Activated T-cell treated with anti-CD3 and anti-CD28 coated beads for 1 hour (primary cell): ENCODE measurements at places on chromosomes 5 and 9.

- DNase-seq: no peak
Observed at GRCh38 chr5:63081402-63081801, 502.8 kb downstream of the LRRC70 start.

GRCh38 chr5:139451176-139451575 lies 11.4 kb downstream of the ECSCR start:
- no peak for DNase-seq

DNA sequence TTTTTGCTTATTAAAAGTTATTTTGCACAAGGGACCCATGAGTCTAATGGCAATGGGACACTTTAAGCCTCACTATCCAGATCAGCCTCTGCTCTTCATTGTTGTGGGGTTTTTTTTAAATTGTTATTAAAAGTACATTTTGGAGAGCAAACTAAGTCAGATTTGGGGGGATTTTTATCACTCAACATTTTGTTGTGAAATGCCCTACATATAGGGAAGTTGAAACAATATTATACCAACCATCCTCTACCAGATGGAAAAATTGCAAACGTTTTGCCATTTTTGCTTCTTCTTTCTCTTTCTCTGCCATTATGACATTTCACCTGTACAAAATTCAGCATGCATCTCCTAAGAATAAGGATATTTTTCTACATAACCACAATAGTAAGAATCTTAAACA lies 75.3 kb downstream of the SLC1A3 start:
- DNase-seq: no peak

DNA sequence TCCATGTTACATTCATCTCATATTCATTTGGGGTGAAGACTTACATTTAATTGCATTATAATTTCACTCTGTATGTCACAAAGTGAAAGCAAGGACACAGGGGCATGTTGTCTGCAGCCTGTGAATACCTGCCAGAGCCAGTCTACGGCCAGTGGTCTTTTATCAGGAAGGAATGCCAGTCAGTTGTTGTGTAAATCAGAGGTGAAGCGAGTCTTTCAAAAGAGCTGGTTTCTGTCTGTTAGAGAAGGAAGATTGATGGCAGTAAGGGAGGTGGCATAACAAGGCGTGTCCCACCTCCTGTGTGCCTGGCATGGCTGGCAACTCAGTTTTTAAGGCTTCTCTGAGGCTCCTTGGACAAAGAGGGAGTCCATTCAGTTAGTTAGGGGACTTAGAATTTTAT lies 18.1 kb upstream of the SYK start:
- DNase-seq: no peak

- DNase-seq: no peak
Observed at GRCh38 chr5:56166671-56167385, 66.3 kb downstream of the ANKRD55 start.

DNA sequence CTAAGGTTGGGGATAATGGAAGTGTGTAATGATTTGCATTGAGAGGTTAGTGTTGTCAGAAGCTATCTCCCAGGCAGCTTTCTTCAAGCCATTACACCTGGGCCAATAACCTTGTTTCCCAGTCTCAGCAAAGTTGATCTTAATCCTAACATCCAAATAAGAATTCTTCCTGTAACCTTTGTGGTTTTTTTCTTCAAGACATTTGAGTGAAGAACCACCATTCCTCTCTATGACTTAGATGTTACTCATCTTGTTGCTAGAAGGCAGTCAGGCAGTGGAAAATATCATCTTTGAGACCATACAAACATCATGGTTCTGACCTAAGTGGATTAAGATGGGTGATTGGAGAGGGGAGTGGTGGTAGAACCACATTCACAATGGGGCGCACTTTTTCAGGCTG lies 103.5 kb downstream of the NDUFAF2 start:
- DNase-seq: no peak

GRCh38 chr5:55324815-55325418 lies 17.1 kb downstream of the MTREX start:
- no peak for DNase-seq

- no peak for DNase-seq
Observed at GRCh38 chr9:38200431-38200830, 131.4 kb upstream of the SHB start.
